GM12891 (cell line): ENCODE measurements at places on chromosomes 2 and 18.
A peak's percentile ranks its signal among the peaks of the same experiment; 100 is the strongest.

DNA sequence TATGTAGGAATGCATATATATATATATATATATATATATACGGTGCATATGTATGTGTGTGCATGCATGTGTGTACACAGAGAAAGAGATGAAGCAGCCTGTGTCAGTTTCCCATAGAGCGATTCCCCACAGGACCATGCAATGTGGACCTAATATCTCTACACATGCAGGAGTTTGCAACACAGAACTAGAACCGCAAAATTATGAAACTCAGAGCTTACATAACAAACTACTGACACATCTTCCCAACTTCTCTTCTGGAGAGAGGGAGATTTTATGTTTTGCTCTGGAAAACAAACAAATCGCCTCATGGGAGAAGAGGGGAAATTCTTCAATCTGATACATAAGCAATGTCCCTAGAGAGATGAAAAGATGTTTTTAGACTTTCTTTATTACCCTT lies 377.2 kb downstream of the LRATD1 start:
- DNase-seq: no peak

- no peak for DNase-seq
Observed at GRCh38 chr2:17311771-17312511, 206.3 kb downstream of the RAD51AP2 start.

GRCh38 chr2:129877795-129878775 lies 101.4 kb upstream of the RAB6C start:
- DNase-seq: peak; percentile 30

DNA sequence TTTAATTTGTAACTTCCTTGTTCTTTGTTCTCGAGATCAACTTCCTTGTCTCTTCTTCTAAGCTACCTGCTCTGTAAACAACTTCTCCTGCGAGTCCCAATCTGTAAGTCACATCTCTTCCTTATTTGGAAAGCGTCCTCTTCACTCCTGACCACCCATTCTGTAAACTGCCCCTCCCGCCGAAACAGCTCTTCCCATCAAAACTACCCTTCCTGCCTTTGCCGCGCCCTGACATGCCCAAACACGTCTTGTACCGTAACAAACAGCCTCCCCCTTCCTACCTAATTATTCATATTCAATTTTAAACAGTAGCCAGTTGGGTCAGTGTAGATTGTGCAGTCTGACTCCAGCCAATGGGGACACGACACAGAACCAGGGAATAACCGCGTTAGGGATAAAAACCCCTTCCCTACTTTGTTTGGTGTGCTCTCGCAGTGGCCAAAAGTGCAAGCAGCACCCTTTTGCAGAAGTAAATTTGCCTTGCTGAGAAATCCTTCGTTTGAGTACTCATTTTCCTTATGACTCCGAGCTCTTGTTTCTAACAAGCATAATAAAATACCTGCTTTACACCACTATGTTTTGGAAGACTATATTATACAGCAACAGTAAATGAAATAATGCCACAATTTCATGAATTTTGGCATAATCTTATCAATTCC lies 39.8 kb downstream of the PIAS2 start:
- no peak for DNase-seq

DNA sequence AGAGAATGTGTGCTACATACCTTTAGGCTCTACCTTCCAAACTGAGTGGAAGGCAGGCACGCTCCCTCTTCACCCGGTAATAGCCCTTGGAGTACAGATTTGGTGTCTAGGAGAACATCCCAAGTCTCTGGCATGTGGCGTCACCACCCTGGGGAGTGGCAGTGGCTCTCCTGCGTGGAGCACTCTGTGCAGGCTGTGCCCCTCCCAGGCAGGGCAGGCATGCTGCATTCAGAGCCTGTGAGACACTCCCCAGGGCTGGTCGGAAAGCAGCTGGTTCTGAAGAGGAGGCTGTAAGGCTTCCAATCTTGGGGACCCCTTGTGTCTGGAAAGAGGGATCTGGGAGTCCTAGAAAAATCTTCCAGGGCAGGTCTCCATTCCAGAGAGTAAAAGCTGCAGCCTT lies 193.3 kb downstream of the ANKRD30B start:
- no peak for DNase-seq

- DNase-seq: no peak
Observed at GRCh38 chr2:121545913-121546312, 15.2 kb downstream of the RNU4ATAC start.

- DNase-seq: no peak
Observed at GRCh38 chr18:31976242-31976641, 33.3 kb upstream of the TRAPPC8 start.

GRCh38 chr2:36367895-36368353 lies 12.3 kb downstream of the CRIM1 start:
- no peak for DNase-seq

- DNase-seq: no peak
Observed at GRCh38 chr18:62372156-62372555, 47.0 kb downstream of the TNFRSF11A start.

DNA sequence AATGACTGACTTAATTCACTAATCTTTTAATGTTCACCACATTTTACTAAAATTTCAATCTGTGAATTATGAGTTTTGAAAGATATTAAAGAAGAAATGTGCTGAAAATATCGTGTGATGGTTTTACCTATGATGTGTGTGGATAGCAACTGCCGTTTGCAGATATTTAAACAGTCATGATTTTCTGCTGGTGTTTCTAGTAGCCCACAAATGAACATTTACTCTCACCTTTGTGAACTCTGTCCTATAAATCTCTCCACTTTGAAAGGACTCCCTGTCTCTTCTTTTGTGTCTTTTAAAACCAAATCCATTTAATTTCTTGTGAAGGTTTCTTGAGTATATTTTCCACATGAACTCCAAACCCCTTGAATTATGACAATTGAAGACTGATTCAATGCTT lies 771.2 kb upstream of the SALL3 start:
- DNase-seq: no peak

DNA sequence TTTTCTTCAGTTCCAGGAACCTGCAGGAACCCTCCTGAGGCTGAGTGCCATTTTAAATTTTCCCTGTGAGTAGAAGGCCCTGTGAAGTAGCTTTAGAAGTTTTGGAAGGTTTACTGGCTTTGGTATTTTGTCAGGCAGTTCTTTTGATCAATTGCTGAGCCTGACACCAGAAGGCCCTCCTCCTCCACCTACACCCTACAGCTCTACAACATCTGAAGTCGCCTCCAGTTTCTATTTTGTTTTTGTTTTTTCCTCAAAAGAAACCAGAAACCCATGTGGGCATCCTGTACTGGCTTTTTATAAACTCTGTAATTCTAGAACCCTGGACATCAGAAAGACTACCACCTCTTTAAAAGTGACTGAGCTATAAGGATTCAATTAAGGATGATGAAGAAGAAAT lies 153.7 kb downstream of the NRXN1 start:
- no peak for DNase-seq

- no peak for DNase-seq
Observed at GRCh38 chr2:231068525-231069222, 12.0 kb downstream of the PSMD1 start.
